ENCODE measurements at places on chromosomes 6 and 20. TPM values are rescaled to one million over a fixed set of nuclear protein-coding genes. Genes with fewer than 3 reads are reported as not detected.

- H3K27me3 ChIP-seq, result no peaks in the 10 kb centered on the region
- peaks cover 7% of the 10 kb centered on the region for H3K36me3 ChIP-seq
- no peak overlapping the region for H3K4me3 ChIP-seq
These were observed 33.8 kb downstream of the HDDC2 start for GRCh38 chr6:125267806-125268523.

GRCh38 chr6:159988983-159989454 lies 20.1 kb downstream of the IGF2R start:
- peaks cover 64% of the 10 kb centered on the region for H3K4me1 ChIP-seq
- no peaks in the 10 kb centered on the region for H3K36me3 ChIP-seq
- no peaks in the 10 kb centered on the region for H3K27me3 ChIP-seq
- no peak overlapping the region for H3K27ac ChIP-seq
- H3K4me3 ChIP-seq, result no peak overlapping the region

DNA sequence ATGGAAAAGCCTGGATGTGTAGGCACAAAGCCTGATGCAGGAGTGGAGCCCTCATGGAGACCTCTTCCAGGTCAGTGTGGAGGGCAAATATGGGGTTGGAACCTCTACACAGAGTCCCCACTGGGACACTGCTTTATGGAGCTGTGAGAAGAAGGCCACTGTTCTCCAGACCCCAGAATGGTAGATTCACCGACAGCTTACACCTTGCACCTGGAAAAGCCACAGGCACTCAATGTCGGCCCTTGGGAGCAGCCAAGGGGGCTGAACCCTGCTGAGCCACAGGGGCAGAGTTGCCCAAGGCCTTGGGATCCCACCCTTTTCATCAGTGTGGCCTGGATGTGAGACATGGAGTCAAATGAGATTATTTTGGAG lies 24.9 kb downstream of the NCR2 start:
- H3K4me1 ChIP-seq, result no peaks in the 10 kb centered on the region
- no peaks in the 10 kb centered on the region for H3K36me3 ChIP-seq
- no peak for DNase-seq
- H3K27ac ChIP-seq, result no peak overlapping the region

DNA sequence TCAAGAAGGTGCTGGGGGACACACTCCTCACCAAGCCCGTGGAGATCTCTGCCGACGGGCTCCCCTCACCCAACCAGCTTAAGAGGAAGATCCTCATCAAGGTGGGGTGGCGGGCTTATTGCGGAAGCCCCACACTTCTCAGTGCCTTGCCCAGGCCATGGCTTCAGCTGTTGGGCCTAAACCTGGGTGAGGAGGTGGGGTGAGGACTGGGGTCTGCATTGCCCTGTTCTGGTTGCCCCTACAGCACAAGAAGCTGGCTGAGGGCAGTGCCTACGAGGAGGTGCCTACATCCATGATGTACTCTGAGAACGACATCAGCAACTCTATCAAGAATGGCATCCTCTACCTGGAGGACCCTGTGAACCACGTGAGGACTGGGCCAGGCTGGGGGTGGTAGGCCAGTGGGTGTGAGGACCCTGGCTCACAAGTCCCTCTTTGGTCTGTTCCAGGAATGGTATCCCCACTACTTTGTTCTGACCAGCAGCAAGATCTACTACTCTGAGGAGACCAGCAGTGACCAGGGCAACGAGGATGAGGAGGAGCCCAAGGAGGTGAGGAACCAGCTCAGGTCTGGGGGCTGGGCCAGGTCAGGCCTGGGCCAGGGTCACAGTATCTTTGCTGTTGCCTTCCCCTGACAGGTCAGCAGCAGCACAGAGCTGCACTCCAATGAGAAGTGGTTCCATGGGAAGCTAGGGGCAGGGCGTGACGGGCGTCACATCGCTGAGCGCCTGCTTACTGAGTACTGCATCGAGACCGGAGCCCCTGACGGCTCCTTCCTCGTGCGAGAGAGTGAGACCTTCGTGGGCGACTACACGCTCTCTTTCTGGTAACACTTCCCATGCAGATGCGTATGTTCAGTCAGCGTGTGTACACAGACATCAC lies 27.9 kb downstream of the PLCG1 start:
- no peaks in the 10 kb centered on the region for H3K36me3 ChIP-seq
- peak; percentile 0 for DNase-seq
- no peaks in the 10 kb centered on the region for H3K4me1 ChIP-seq
- H3K4me3 ChIP-seq, result no peak overlapping the region
- H3K27ac ChIP-seq, result no peak overlapping the region
- no peaks in the 10 kb centered on the region for H3K27me3 ChIP-seq

GRCh38 chr6:19160081-19160730 lies 677.0 kb upstream of the ID4 start:
- H3K27me3 ChIP-seq, result no peaks in the 10 kb centered on the region
- H3K36me3 ChIP-seq, result no peaks in the 10 kb centered on the region
- no peak for DNase-seq
- no peak overlapping the region for H3K4me3 ChIP-seq
- H3K27ac ChIP-seq, result no peak overlapping the region

The IRF4 gene
- 0.41 TPM for total RNA-seq

GRCh38 chr6:167750956-167751358 lies 75.8 kb upstream of the AFDN start:
- H3K27me3 ChIP-seq, result no peaks in the 10 kb centered on the region
- peak; percentile 50 for DNase-seq
- H3K27ac ChIP-seq, result no peak overlapping the region
- no peaks in the 10 kb centered on the region for H3K36me3 ChIP-seq
- no peak overlapping the region for H3K4me3 ChIP-seq

- no peak overlapping the region for H3K27ac ChIP-seq
- no peak for DNase-seq
- no peaks in the 10 kb centered on the region for H3K27me3 ChIP-seq
- H3K4me3 ChIP-seq, result no peak overlapping the region
- H3K4me1 ChIP-seq, result no peaks in the 10 kb centered on the region
- no peaks in the 10 kb centered on the region for H3K36me3 ChIP-seq
These were observed 325.6 kb downstream of the UBE3D start for GRCh38 chr6:82740072-82740471.

DNA sequence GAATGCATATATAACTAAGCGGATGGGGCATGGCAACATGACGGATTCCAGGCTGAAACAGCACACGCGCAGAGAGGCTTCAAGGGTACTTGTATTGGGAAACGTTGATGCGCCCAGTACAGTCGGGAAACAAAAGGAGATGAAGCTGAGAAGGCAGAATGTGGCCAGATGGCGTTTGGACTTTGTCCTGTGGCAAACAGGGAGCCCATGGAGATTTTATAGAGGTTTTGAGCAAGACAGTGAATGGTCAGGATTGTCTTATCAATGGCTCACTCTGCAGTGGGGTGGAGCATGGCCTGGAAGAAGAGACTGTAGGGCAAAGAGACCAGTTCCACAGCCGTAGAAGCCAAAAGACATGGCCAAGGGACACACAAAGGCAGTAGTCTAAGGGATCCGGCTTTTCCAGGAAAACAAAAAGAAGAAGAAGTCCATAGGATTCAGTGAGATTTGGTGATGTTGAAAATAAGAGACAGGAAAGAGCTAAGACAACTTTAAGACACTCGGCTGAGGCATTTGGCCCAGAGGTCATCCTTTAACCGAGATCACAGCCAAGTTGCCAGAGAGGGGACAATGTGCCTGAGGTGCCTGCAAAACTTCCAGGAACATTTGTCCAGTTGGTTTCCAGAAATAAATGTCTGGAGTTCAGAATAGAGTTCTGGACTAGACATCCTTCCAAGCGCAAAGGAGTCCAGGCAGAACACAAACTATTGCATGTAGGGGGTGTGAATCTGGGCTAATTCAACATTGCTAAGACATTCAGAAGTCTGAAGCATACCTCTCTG lies 123.0 kb upstream of the RREB1 start:
- H3K36me3 ChIP-seq, result no peaks in the 10 kb centered on the region
- DNase-seq, result no peak
- H3K4me1 ChIP-seq, result peaks cover 10% of the 10 kb centered on the region
- H3K4me3 ChIP-seq, result no peak overlapping the region

The SLC26A8 gene
- total RNA-seq, result not detected

DNA sequence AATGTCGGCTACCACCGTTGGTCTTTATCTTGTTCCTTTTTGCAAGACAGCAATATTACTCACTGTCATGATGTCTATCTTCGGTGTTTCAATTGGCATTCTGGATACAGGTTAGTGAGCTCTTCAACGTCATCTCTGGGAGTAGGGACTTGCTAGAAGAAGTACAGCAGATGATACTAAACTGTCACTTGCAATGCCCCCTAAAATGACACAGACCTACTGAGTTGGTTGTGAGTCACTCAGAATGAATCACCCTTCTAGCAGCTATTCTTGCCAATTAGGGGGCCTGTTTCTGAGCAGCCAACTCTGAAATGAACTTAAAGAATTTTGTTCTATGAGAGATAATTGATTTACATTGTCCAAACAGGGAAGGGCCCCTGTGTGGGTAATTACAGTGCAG lies 176.5 kb downstream of the SLC16A10 start:
- no peaks in the 10 kb centered on the region for H3K27me3 ChIP-seq
- peaks cover 40% of the 10 kb centered on the region for H3K4me1 ChIP-seq
- H3K4me3 ChIP-seq, result no peak overlapping the region
- peak; percentile 46 for DNase-seq

- no peak overlapping the region for H3K27ac ChIP-seq
- no peaks in the 10 kb centered on the region for H3K4me1 ChIP-seq
- no peaks in the 10 kb centered on the region for H3K27me3 ChIP-seq
These were observed 492.4 kb upstream of the CDH4 start for GRCh38 chr20:60759651-60760050.

GRCh38 chr6:37502703-37503291 lies 3.1 kb upstream of the CCDC167 start:
- DNase-seq, result no peak
- H3K4me3 ChIP-seq, result no peak overlapping the region
- no peaks in the 10 kb centered on the region for H3K27me3 ChIP-seq
- peak overlapping the region; percentile 44 for H3K27ac ChIP-seq

DNA sequence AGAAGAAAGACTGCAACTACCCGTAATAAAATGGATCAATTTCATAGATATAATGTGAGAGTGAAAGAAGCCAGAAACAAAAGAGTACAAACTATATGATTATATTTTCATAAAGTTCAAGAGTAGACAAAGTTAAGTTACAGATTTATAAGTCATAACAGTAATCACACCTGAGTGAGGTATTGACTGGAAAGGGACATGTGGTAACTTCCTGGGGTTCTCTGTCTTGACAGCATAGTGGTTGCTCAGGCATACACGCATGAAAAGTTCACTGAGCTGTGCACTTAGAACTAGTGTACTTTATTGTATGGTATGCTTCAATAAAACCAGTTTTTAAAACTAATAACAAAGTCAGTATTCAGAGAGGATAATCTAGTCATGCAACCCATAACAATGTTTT lies 653.6 kb downstream of the EPM2A start:
- no peak overlapping the region for H3K4me3 ChIP-seq
- no peak for DNase-seq
- no peaks in the 10 kb centered on the region for H3K27me3 ChIP-seq
- no peaks in the 10 kb centered on the region for H3K4me1 ChIP-seq
- H3K27ac ChIP-seq, result no peak overlapping the region

The PNPLA1 gene
- not detected for total RNA-seq

DNA sequence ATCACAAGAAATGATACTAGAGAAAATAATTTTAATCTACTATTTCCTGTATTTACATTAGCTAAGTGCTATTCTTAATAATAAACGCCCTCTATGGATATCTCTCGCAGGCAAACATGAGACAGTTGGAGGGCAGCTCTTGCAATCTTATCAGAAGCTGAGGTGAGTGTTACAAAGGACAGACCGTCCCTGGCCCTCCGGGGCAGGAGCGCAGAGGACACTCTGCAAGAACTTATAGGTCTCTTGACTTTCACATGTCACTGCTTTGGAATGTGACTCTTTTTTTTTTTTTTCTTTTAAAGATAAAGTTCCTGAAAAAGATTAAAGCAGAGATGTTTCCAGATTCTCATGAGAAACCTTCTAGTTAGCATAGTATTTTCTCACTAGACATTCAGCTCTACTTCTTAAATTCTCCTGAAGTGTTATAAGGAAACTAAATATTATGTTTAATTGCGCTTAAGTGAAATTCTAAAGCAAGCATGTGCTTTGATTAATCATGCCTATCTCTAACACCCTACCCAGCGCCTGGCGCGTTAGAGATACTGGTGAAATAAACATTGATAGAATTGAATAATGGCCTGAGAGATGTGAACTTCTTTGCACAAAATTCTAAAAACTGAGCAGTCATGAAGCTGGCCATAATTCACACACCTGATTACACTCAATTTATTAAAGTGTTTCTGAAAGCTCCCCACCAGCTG lies 57.4 kb downstream of the SYTL3 start:
- H3K4me3 ChIP-seq, result no peak overlapping the region
- peaks cover 16% of the 10 kb centered on the region for H3K4me1 ChIP-seq
- DNase-seq, result peak; percentile 72
- H3K27ac ChIP-seq, result peak overlapping the region; percentile 78

- H3K27me3 ChIP-seq, result no peaks in the 10 kb centered on the region
- H3K36me3 ChIP-seq, result no peaks in the 10 kb centered on the region
- DNase-seq, result no peak
- no peak overlapping the region for H3K4me3 ChIP-seq
- no peak overlapping the region for H3K27ac ChIP-seq
- no peaks in the 10 kb centered on the region for H3K4me1 ChIP-seq
These were observed 257.5 kb upstream of the PMEPA1 start for GRCh38 chr20:57967364-57967763.

DNA sequence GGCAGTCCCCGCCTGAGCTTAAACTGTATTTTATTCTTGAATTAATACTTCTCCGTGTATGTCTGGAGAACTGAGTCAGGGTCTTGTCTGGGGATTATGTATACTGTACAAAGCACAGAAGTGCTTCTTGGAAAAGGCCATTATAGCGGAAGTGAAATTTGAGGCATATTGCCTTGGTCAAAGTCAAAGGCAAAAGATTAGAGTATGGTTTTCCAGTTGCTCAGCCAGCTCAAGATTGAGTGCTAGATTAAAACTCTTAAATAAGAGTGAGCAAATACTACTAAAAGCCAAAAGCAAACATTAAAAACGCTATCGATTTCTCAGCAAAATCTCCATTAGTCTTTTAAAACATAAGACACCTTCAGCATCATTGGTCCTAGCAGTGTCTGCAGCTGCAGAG lies 207.7 kb upstream of the MAN1A1 start:
- no peak overlapping the region for H3K4me3 ChIP-seq
- H3K4me1 ChIP-seq, result no peaks in the 10 kb centered on the region
- no peaks in the 10 kb centered on the region for H3K27me3 ChIP-seq
- H3K36me3 ChIP-seq, result no peaks in the 10 kb centered on the region
- H3K27ac ChIP-seq, result no peak overlapping the region

- H3K4me3 ChIP-seq, result no peak overlapping the region
- no peaks in the 10 kb centered on the region for H3K4me1 ChIP-seq
- no peak for DNase-seq
- no peaks in the 10 kb centered on the region for H3K36me3 ChIP-seq
These were observed 111.6 kb downstream of the TINAG start for GRCh38 chr6:54419885-54420284.

- H3K36me3 ChIP-seq, result no peaks in the 10 kb centered on the region
- H3K4me1 ChIP-seq, result peaks cover 4% of the 10 kb centered on the region
- H3K27ac ChIP-seq, result peak overlapping the region; percentile 63
- H3K27me3 ChIP-seq, result no peaks in the 10 kb centered on the region
- no peak overlapping the region for H3K4me3 ChIP-seq
These were observed 46.2 kb upstream of the EEF1A1 start for GRCh38 chr6:73566954-73567591.

- H3K4me1 ChIP-seq, result no peaks in the 10 kb centered on the region
- no peaks in the 10 kb centered on the region for H3K27me3 ChIP-seq
- no peak overlapping the region for H3K4me3 ChIP-seq
- no peaks in the 10 kb centered on the region for H3K36me3 ChIP-seq
- DNase-seq, result no peak
These were observed 157.0 kb downstream of the ZFP64 start for GRCh38 chr20:52034581-52034980.
